KBM-7 (cell line): ENCODE measurements at places on chromosomes 2 and 18.

DNA sequence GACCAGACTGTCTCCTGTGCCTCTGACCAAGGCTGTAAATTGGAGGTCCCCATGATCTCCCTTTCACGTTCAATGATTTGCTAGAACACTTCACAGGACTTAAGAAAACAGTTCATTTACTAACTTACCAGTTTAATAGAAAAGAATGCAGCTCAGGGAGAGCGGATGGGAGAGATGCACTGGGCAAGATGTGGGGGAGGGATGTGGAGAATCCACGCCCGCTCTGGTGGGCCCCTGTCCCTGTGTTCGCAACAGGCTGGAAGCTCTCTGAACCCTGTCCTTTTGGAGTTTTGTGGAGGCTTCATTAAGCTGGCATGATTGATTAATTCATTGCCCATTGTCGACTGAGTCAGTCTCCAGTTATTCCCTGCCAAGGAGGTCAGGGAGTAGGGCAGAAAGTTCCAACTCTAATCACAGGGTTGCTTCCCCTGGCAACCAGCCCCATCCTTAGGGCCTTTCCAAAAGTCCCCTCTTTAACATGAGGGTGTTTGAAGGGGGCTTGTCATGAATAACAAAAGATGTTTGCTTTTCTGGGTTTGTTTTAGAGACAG, 257.1 kb downstream of the ACKR3 start:
- no peak for DNase-seq

DNA sequence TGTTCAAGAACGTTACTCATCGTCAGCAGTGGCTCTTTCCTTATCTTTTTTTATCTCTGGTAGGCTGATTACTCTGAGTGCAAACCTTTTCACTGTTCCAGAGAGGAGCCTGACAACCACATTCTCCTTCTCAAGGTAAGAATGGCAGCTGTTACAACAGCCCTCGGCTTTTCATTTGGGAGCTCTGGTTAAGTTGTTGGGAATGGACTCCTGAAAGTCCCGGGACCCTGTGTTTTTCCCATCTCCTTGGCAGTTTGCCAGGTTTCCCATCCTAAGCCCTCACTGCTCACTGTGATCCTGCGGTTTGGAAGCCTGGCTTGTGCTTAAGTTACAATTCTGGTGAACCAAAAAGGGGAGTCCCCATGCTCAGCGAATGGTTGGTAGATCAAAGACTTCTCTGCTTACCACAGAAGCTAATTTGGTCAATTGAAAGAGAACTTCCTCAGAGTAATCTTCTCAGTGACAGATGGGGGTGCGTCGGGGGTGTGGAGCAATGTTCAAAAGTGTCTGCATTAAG, 122.3 kb downstream of the LYPD6B start:
- DNase-seq: peak; percentile 28

- no peak for DNase-seq
These were observed 70.6 kb downstream of the DAW1 start for GRCh38 chr2:227942021-227942420.

DNA sequence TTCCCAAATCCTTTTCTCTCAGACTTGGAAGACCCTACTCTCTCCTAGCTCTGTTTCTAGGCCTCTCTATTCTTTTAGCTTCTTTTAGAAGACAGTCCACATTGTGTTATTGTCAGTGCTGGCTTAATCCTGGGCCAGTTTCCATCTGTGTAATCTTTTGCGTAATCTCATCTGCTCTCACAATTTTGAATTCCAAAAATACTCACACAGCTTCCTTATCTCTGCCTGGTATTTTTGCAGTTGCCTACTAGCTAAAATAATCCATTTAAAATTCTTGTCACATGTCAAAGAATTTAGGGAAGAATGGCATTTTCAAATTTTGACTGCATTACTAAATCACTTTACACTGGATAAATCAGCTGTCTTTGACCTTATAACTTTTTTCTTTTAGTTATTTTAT, 200.6 kb upstream of the MEX3C start:
- DNase-seq: no peak

- peak; percentile 47 for DNase-seq
These were observed 194.4 kb upstream of the ID2 start for GRCh38 chr2:8487461-8487932.

DNA sequence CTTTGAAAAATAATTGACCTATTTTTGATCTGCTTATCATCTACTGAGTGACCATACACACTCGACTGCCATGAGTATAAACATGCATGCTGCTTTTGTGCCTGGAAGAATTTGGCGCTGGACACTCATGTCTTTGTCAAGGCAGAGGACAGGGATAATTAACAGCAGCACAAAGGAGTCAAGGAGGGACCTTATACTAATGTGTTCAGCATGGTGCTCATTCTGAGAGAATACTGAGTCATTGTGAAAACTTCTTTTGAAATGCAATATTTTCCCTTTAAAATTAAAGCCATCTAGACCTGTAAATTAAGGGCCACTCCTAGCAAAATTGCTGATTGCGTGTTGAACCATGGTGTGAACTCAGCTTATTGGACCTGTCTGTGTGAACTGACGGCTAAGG, 116.3 kb downstream of the ZNF532 start:
- no peak for DNase-seq
